LHCN-M2 (cell line): ENCODE measurements at places on chromosomes 13 and 19. TPM values are rescaled to one million over a fixed set of nuclear protein-coding genes. Genes with fewer than 3 reads are reported as not detected.

DNA sequence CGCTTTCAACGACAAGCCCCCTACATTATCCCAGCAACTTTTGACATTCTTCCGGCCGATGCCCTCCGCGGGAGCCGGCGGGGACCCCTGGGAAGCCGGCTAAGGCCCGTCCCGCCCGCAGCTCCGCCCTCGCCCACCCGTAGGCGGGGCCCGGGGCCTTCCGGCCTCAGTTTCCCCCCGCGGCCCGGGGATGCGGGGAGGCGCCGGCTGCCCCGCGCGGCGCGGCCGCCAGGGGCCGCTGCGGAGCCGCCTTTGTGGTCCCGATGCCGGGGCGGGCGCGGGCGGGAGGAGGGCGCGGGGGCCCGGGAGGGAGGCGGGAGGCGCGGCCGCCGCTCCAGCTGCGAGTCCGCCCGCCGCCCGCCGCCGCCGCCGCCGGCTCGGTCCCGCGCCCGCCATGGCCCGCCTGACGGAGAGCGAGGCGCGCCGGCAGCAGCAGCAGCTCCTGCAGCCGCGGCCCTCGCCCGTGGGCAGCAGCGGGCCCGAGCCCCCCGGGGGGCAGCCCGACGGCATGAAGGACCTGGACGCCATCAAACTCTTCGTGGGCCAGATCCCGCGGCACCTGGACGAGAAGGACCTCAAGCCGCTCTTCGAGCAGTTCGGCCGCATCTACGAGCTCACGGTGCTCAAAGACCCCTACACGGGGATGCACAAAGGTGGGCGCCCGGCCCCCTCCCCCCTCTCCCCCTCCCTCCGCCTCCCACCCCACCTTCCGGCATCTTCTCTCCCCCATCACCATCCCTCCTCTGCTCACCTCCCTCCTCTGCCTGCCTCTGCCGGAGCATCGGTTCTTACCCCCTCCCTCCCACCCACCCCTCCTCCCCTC is at the start of gene CELF5:
CELF5 (plus strand) TSS at position 316 of the 823 bp plus-strand sequence; CDS start at position 395, 79 bp downstream.
- no peak for DNase-seq

DNA sequence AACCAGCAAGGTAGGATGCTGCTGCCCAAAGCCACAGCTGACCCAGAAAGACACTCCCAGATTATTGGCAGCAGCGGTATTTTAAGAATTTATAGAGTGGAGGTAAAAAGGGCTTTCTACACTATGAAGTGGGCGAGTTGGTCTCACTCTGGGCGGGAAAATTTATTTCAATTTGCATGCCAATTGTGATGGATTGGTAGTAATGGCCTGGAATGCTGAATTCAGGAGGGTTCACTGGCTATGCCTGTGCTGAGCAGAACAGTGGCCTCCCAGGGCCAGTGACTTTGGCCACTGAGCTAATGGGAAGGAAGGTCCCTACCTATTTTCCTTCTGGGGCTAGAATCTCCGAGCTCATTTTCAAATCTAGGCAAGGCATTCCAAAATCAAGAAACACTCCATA is 243.5 kb downstream of the TSHZ3 start:
- no peak for DNase-seq

DNA sequence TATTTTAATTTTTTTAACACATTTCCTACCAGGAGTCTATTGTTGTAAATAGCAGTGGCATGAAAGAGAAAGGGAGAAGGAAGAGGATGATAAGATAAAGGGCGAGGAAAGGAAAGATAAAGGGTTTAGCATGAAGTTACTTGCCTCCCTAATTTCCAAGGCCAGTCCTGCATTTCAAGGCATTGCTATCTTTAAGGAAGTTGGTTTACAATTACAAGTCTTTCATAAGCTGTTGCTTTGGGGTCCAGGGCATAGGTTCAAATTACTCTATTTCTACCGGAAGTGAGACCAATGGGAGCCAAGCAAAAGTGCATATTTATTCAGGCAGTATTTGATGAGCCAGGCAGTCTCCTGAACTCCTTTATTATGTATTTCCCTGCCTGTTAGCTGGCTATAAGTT is 27.7 kb upstream of the UBL3 start:
- no peak for DNase-seq

The SLC46A3 gene
- total RNA-seq = 7.9 and 8.9 TPM in 2 replicates

The KLK12 gene
- total RNA-seq = not detected in 2 replicates

The PGLYRP2 gene
- total RNA-seq = not detected in 2 replicates

The OR7A5 gene
- 0.06 and 0.34 TPM in 2 replicates for total RNA-seq
